ENCODE measurements at places on chromosomes 5 and 9.

DNA sequence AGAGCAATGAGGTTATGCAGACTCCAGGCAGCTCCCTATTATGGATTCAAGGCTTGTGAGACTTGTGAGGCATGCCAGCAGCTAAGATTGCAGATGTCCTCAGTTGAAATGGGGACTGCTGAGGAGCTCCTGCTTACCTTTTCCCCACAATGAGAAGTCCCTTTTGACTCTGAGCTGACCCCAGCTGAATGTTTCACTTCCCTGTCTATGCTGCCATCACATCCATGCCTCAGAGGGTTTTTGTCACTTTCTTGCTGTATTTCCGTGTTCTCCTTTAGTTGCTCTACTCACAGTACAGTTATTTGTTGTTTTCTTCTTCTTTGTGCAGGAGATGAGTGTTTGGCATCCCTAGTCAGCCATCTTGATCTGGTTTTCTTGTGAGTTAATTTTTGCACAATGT lies 18.8 kb upstream of the OR2S2 start:
- DNase-seq, result no peak

GRCh38 chr9:18448101-18448500 lies 25.9 kb upstream of the ADAMTSL1 start:
- no peak for DNase-seq

DNA sequence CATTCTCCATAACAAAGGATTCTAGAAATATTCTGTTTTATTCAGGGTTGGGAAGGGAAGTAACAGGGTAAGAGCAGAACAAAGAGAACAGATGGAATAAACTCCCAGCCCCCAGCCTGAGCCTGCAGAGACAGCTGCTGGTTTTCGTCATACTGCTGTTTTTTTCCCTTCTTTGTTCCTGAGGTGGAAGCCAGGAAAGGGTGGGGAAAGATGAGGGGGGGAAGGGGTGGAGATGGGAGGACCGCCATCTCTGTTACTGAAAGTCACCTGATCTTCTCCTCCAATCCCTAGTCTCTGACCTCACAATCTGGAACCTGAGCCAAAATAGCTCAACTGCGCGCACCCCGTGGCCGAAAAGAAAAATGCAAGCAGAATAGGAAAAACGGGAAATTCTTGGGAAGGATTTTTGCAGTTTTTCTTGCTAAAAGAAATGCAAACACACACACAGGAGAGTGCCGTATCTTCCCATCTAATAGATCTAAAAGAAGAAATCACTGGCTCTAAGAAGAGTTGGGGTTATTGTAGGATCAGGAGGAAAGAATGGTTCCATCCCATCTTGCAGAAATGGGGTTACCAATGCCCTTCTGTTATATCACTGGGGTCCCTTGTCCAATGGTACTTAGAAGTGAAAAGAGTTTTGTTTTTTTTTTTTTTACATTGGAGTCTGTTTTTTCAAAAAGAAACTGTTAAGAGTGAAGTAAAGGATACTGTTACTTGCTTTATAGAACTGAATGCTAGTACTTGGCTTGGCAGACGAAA lies 57.9 kb downstream of the DIAPH1 start:
- peak; percentile 65 for DNase-seq

- no peak for DNase-seq
Observed at GRCh38 chr9:136565086-136565714, 19.4 kb upstream of the NOTCH1 start.

- no peak for DNase-seq
Observed at GRCh38 chr9:20760246-20760891, 76.3 kb downstream of the FOCAD start.

GRCh38 chr5:52132053-52132452 lies 655.7 kb upstream of the ITGA1 start:
- DNase-seq, result no peak

- no peak for DNase-seq
Observed at GRCh38 chr5:154228696-154229095, 38.2 kb downstream of the GALNT10 start.

DNA sequence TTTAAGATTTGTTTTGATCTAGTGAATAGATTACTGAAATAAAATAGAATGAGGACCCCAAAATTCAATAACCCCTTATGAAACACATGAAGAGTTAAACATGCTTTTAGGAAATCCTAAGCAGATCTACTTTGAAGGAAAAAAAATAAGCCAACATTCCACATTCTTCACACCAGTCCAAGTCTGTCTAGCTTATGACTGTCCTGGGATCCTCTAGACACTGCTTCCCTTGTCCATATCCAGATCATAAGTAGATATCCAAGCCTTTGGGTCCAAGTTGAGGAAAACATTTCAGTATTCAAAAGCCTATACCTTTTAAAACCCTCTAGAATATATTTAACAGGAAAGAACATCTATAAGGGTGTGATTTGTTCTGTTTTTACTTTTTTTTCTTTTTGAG lies 58.8 kb upstream of the MINAR2 start:
- DNase-seq, result no peak

- DNase-seq, result no peak
Observed at GRCh38 chr5:5419291-5420210, 2.9 kb upstream of the ICE1 start.

GRCh38 chr5:123421773-123422172 lies 1.4 kb downstream of the CEP120 start:
- no peak for DNase-seq

DNA sequence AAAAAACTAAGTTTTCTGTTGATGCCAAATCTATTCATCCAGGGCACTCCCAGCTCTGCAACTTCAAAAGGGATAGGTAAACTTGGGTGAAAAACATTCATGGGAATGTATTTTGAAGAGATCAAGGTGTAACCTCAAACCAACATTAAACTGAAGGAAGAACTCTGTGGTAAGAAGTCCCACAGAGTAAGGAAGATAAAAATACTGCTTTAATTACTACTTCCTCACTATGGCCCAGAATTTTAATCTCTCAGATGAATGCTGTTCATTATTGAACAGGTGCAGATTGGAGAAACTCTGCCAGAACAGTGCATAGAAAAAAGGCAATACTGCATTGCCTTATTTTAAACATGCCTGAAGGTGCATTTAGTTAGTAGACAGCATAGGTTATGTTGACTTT lies 37.6 kb upstream of the ANXA1 start:
- no peak for DNase-seq

DNA sequence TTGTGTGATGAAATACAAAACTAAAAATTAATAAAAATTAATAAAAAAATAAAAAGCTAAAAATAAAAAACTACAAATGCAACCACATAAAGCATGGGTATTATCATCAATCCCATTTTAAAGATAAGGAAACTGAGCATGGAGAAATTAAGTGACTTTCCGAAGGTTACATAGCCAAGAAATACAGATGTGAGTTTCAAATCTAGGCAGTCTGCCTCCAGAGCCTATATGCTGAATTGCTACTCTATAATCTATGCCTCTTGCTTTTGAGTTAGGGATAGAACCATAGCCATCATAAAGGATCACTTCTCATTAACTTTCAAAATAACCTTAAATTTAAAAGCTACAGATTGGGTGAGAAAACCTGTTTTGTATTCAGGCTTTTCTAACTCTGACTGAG lies 18.8 kb upstream of the ERAP2 start:
- DNase-seq, result no peak

- no peak for DNase-seq
Observed at GRCh38 chr9:6714176-6714575, 43.6 kb upstream of the KDM4C start.

DNA sequence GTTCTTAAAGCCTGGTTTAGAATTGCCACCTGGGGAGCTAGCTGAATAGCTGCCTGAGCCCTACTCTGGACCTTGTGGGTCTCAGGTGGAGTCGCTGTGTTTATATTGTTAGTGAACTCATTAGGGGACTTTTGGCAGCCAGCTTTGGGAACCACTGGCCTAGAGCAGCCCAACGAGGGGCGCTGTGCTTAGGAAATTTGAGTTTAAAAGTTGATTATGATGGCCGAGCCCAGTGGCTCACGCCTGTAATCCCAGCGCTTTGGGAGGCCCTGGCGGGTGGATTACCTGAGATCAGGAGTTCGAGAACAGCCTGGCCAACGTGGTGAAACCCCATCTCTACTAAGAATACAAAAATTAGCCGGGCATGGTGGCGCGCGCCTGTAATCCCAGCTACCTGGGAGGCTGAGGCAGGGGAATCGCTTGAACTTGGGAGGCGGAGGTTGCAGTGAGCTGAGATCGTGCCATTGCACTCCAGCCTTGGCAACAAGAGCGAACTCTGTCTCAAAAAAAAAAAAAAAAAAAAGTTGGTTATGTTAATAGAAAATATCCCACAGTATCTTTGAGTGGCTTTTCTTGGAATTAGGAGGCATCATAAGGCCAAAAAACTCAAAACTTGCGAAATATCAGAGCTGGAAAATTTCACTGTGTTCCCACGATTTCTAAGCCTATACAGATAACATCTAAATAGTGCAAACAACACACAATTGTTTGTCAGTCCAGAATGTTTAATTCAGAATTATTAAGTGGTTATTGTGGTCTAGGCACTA lies 809 bp downstream of the MCCC2 start:
- no peak for DNase-seq

GRCh38 chr9:28363151-28363562 lies 789.9 kb upstream of the C9orf72 start:
- DNase-seq, result no peak

- no peak for DNase-seq
Observed at GRCh38 chr5:160744268-160745101, 107.5 kb downstream of the ATP10B start.

- DNase-seq, result no peak
Observed at GRCh38 chr5:52996979-52997378, 7.8 kb downstream of the ITGA2 start.

DNA sequence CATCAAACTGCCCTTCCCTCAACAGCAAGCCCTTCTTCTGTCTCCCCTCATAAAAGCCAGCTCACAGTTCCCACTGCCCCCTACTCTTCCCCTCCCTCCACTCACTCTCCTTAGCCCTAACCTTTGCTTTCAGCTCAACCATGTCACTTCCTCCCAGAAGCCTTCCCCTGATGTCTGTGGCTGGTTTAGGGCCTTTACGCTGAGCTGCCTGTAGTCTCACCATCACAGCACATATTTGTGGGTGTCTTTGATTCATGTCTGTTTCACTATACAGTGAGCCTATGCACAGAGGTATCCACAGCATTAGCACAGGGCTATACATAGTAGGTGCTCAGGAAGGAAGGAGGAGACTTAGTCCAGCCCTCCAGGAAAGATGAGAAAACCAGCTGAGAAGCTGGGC lies 34.7 kb downstream of the C9orf50 start:
- DNase-seq, result no peak

DNA sequence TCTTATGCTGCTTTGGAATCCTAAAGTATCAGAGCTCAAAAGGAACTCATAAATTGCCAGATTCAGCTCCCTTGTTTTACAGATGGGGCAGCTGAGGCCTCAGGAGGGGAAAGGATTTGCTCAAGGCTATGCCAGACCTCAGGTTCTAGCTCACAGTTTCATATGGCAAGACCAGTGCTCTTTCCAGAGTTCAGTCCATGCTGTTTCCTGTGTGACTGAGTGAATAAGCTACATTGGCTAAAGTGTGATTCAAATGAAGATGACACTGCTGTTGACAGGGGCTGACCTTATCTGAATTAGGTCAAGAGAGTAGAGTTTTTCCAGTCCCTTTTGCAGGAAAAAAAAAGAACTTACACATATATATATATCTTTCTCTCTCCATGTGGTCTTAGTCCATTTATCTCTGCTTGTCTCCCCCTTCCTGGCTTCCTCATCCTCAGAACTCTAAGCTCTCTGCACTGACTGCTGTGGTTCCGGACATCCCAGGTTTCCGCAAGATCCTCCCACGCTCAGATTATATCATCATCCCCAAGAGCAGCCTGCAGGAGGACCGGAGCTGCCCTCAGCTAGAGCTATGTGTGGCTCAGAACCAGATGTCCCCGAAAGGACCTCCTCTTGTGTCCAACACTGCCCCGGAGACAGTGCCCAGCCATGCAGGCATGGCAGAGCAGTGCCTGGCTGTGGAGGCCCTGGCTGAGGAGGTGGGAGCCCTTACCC lies 9.3 kb downstream of the HMGXB3 start:
- no peak for DNase-seq

- no peak for DNase-seq
Observed at GRCh38 chr5:168847511-168848073, 268.4 kb upstream of the PANK3 start.

- DNase-seq, result no peak
Observed at GRCh38 chr9:98583417-98583816, 125.3 kb downstream of the GABBR2 start.

- DNase-seq, result no peak
Observed at GRCh38 chr9:28774433-28775235, 1201.4 kb upstream of the C9orf72 start.

DNA sequence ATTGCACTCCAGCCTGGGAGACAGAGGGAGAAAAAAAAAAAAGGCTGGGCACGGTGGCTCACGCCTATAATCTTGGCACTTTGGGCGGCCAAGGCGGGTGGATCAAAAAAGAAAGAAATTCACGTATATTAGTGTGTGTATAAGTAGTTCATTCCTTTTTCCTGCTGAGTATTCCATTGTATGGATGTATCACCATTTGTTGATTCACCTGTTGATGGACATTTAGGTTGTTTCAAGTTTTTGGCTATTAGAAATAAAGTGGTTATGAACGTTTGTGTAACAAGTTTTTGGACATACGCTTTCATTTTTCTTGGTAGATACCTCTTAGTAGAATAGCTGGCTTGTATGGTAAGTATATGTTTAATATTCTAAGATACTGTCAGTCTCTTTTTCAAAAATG lies 28.5 kb downstream of the ZNF131 start:
- no peak for DNase-seq

DNA sequence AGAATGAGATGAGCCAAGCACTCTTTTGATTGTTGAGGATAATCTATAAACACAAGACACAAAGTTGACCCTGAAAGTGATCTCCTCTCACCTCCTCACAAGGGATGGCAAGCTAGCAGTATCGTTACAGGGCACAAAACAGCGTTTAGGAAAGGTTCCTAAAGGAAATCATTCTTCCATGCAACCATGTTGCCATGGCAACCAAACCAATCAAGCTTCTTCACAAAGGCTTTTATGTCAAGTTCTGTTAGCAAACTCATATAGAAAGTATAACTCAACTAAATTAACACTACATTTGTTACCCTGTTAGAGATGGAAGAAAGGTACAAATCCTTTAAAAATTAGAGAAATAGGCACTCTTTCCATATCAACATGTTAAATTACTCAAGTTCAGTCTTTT lies 1016.8 kb upstream of the DMAC1 start:
- DNase-seq, result no peak

DNA sequence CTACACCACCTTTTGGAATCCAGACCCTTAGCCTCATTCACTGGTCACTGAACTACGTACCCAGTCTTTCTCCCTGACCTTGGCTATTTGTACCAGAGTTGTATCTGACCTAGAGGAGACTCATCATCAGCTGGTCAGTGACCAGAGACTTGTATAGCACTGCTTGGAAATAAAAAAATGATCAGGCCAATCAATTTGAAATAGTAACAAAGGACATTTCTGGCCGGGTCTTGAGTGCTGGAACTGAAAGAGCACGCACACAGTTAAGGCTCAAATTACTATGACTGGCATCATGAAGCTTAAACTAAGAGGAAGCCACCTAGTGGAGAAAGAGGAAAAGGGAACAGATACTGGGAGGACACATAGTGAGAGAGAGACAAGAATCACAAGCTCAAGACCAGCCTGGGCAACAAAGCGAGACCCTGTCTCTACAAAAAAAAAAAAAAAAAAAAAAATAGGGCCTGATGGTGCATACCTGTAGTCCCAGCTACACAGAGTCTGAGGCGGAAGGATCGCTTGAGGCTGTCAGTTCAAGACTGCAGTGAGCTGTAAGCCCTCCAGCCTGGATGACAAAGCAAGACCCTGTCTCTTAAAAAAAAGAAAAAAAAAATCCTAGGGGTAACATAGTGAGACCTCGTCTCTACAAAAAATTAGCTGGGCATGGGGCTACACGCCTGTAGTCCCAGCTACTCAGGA lies 12.8 kb upstream of the SRP19 start:
- no peak for DNase-seq

All from thoracic aorta (tissue), 2 donors.